T-helper 9 cell (primary cell): ENCODE measurements at places on chromosomes 5 and 9.
A peak's percentile ranks its signal among the peaks of the same experiment; 100 is the strongest.

DNA sequence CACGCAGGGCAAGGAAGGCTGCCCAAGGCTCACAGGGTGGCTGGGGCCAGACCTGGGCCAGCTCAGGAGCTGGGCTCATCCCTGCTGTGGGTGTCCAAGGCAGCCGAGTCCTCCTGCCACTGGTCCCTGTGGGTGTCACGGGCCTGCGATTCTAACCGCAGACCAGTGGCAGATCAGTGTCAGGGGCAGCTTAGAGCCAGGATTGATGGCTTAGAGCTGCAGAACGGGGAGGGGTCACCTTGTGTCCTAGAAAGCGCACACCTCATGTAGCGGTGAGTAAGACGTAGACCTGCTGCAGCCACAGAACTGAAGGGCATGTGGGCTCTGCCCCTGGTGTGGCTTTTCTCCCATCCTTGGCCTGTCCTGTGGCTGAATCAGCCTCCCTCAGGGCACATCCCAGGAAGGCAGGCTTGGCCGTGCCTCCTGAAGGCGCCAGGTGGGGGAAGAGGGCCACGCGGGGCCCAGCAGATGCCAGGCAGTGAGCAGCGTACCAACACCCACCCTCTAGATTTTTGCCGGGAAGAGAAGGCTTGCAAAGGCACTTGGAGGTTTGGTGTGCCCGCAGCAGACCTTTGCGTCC is 78.3 kb upstream of the FCN2 start:
- no peak for DNase-seq

- no peak for DNase-seq
Measured at GRCh38 chr9:91008568-91008967, 206.9 kb downstream of the SYK start.

DNA sequence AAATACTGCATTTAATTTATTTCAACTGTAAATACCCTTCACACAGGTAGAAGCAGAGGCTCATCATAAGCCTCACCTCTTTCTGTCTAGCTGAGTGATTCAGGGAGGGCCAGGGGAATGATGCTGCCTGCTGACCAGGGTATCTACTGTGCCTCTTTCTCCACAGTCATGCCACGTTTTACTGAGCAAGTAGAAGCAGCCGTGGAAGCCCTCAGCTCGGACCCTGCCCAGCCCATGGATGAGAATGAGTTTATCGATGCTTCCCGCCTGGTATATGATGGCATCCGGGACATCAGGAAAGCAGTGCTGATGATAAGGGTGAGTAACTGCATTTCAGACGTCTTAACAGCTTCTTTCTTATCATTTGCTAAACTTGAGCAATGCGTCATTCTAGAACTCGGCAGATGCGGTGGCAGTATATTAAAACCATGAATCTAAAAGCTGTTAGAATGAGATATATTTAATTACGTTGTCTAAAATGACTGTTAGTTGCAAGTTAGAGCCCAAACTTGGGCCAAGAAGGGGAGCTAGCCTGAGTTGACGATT is 50.0 kb upstream of the LRRTM2 start:
- DNase-seq: no peak

- DNase-seq: no peak
Measured at GRCh38 chr9:72895122-72895521, 57.7 kb downstream of the ALDH1A1 start.

- DNase-seq: no peak
Measured at GRCh38 chr5:109649318-109649717, 40.4 kb upstream of the MAN2A1 start.

DNA sequence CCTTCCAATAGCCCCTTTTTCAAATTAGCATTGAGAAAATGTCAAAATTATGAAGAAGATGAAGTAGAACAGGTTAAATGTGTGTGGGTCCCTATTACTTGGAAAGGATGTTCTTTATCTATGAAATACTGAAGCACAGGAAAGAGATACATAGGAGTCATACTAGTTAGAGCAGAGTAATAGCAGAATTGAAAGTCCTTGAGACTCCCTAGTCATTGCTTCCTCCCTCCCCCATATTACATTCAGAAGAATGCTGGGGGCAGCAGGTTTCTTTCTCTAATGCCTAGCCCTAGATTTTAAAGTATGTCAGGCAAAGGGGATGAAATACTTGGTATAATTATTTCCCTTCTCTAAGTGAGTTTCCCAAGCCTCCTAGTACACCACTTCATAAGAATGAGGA is 4.4 kb downstream of the ZCCHC9 start:
- DNase-seq: no peak

- no peak for DNase-seq
Measured at GRCh38 chr5:9126490-9126889, 419.4 kb downstream of the SEMA5A start.

- DNase-seq: no peak
Measured at GRCh38 chr9:18606846-18607245, 132.9 kb downstream of the ADAMTSL1 start.

DNA sequence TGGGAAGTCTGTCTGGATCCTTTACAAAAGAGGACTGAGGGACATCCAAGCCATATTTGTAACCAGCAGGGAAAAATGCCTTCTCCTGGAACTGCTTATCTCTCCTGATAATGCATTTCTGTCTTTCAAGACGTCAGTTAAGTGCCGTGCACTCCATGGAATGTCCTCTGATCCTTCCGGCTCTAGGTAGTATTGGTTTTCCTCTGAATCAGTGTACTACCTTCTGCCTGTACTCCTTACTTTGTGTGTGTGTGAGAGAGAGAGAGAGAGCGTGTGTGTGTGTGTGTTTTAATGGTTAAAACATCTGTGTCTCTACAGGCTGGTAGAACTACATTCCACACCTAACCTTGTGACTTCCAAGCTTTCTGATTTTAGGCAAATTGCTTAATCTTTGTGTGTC is 89.9 kb downstream of the PIP5K1B start:
- DNase-seq: no peak

DNA sequence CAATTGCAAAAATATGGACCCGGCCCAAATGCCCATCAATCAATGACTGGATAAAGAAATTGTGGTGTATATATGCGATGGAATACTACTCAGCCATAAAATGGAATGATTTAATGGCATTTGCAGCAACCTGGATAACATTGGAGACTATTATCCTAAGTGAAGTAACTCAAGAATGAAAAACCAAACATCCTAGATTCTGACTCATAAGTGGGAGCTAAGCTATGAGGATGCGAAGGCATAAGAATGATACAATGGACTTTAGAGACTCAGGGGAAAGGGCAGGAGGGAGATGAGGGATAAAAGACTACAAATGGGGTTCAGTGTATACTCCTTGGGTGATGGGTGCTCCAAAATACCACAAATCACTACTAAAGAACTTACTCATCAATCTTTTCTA is 247.6 kb upstream of the FBXL7 start:
- no peak for DNase-seq

- no peak for DNase-seq
Measured at GRCh38 chr9:82247318-82247717, 258.7 kb downstream of the SPATA31D1 start.

GRCh38 chr5:175557778-175558177 is 79.4 kb downstream of the SFXN1 start:
- DNase-seq: no peak

DNA sequence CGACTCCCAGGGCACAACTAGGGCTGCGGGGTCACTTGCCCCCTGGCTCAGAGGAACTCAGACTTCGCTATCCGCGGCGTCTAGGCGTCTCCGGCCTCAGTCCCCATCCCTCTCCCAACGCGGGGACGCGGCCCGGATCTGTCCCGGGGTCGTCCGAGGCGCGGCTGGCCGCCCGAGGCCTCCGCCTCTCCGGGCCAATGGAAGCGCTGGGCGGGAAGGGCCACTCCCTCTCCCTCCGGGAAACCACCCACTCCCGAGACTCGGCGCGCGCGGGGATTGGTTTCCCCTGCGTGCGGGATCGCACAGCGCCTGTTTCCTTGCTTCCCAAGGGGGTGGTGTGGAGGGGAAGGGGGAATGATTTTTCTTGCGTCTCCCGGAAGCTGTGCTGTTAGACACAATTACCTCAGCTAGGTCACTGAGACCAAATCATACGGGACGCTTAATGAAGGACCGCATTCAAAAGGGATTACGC is 38.3 kb downstream of the NR2F1 start:
- DNase-seq: no peak

DNA sequence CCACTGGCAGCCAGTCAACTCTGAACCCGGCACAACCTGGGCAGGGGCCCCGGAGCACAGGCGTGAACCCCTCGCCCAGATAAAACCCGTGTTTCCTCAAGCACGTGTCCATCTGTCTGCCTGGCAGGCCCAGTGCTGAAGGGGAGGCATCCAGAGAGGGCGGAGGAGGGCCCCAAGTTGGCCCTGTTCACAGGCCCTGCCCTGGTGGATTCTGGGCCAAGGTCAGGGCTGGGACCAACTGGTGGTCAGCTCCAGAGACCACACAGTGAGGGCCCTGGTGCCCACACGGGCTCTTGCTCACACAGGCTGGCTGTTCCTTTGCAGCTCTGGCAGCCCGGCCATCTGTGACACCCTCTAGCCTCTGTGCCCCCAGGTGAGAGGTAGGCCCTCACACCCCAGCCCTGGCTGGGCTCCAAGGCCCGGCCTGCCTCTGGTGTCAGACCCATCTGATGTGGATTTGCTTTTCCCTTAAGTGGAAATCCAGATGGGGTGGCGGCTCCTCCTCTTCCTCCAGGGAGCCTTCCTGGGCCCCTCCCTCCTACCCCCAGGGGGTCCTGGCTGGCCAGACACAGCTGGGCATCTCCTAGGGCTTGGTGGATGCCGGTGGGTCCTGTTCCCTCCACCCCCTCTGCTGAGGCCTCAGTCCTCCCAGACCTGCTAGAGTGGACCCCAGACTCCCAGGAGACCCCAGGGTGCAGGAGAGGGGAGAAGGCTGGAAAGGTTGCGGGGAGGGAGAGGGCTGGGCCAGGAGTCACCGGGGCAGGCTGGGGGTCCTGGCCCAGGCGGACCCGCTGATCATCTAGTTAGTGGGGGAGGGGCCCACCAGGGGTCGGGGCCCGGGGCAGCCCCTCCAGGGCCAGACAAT is 525 bp upstream of the STPG3 start:
- no peak for DNase-seq

- no peak for DNase-seq
Measured at GRCh38 chr9:69145144-69145715, 28.8 kb upstream of the TJP2 start.

GRCh38 chr5:43191740-43192557 is at the start of gene NIM1K:
Gene NIM1K, plus strand, starts transcription at chr5:43192225. Its CDS starts 53,551 bp downstream, at chr5:43245776.
- peak; percentile 15 for DNase-seq

GRCh38 chr9:115943431-115944165 is 210.0 kb upstream of the PAPPA start:
- no peak for DNase-seq

- DNase-seq: no peak
Measured at GRCh38 chr5:84715686-84716085, 331.0 kb upstream of the EDIL3 start.

- DNase-seq: no peak
Measured at GRCh38 chr9:22030101-22030598, 21.0 kb upstream of the CDKN2B start.

- DNase-seq: no peak
Measured at GRCh38 chr9:16418721-16419120, 451.7 kb downstream of the BNC2 start.

DNA sequence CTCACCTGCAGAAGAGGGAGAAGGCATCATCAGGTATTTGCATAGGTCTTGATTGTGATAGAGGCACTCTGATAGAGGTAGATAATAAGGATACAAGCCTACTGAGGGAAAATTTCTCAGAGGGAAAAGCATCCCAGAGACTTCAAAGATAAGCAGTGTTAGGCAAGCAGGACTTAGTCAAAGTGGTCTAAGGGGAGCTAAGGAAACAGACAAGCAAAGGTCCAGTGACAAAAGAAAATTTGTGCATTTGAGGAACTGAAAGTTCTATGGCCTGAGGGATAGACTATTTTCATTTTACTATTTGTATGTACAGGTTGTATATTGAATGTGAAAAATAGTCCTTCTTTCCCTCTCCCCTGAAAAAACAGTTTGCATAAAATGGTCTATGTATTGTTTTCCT is 27.4 kb downstream of the OXCT1 start:
- no peak for DNase-seq

GRCh38 chr9:88373045-88373444 is 15.2 kb upstream of the SPIN1 start:
- no peak for DNase-seq

GRCh38 chr9:131436376-131436775 is 42.5 kb downstream of the PRRC2B start:
- no peak for DNase-seq

GRCh38 chr5:26518065-26518464 is 520.3 kb downstream of the CDH9 start:
- no peak for DNase-seq

DNA sequence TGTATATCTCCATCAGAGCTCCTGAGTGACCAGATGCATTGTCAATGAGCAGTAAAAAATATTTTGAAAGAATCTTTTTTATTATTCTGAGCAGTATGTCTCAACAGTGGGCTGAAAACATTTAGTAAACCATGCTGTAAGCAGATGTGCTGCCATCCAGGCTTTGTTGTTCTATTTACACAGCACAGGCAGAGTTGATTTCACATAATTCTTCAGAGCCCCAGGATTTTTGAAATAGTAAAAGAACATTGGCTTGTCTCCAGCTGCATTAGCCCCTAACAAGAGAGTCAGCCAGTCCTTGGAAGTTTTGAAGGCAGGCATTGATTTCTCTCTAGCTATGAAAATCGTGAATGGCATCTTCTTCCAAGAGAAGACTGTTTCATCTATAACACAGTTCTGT is 25.2 kb upstream of the ENTREP1 start:
- no peak for DNase-seq

- no peak for DNase-seq
Measured at GRCh38 chr5:172379481-172379880, 74.8 kb downstream of the SH3PXD2B start.

DNA sequence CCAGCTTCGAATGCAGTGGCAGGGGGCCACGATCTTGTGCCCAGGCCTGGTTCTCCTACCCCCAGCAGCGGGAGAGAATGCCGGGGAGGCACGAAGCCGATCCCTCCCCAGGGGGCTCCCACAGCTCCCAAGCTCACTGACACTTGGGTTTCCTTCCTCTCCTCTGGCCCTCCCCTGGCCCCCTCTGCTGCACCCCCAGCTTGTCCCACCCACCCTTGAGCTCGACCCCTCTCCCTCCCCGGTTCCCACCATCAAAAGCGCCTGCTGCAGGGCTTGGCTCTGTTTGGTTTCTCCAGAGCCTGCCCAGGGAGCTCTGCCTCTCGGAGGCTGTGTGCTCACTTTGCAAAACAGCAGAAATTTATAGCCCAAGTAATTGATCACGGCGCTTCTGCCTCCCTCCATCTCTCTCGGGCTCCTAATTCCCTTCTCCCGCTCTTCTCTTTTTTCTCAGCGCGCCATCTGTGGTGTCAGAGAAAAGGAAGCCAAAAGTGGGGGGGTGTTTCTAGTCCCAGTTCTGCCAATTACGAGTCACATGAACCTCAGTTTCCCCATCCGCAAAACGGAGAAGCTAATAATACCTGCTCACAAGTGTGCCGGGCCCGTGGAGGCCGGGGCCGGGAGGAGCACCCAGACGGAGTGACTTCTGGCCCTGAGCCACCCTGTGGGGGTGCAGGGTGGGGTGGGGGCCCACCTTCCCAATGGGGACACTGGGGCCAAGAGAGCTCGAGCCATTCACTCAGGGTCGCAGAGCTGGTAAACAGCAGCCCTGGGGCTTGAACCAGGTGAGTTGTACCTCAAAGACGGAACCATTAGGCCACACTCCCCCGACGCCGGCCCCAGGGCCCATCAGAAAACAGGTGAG is 141.2 kb upstream of the IER5L start:
- no peak for DNase-seq
